ENCODE measurements at places on chromosomes 6 and 20. TPM values are rescaled to one million over a fixed set of nuclear protein-coding genes. Genes with fewer than 3 reads are reported as not detected.

DNA sequence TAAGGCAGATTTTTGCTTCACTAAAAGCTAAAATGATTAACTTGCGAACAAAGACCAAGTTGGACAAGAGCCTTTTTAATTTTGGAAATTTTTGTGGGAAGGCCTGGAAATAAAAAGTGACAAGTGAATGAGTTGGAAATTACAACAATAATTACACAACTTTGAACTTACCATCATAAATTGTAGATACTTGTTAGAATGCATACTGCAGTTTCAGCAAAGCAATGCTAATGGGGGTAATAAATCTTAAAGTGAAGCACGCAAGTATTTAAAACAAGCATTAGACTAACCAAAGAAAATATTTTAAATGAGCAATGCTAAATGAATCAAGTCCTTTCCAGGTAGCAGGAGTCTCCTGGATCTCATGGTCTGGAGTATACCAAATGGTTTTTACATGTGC is 83.2 kb upstream of the EYA4 start:
- no peaks in the 10 kb centered on the region for H3K36me3 ChIP-seq
- no peaks in the 10 kb centered on the region for H3K27me3 ChIP-seq
- no peaks in the 10 kb centered on the region for H3K4me1 ChIP-seq
- H3K4me3 ChIP-seq: no peak overlapping the region

- no peak overlapping the region for H3K27ac ChIP-seq
- H3K27me3 ChIP-seq: no peaks in the 10 kb centered on the region
- no peaks in the 10 kb centered on the region for H3K4me1 ChIP-seq
- H3K36me3 ChIP-seq: no peaks in the 10 kb centered on the region
- DNase-seq: no peak
These were observed 759 bp downstream of the CRISP3 start for GRCh38 chr6:49743429-49743828.

- DNase-seq: no peak
- H3K4me1 ChIP-seq: peaks cover 16% of the 10 kb centered on the region
- H3K36me3 ChIP-seq: peaks cover 6% of the 10 kb centered on the region
- H3K4me3 ChIP-seq: no peak overlapping the region
- H3K27ac ChIP-seq: no peak overlapping the region
- H3K27me3 ChIP-seq: no peaks in the 10 kb centered on the region
These were observed 57.1 kb downstream of the TNFRSF21 start for GRCh38 chr6:47252633-47253032.

GRCh38 chr6:164039954-164040375 is 625.4 kb downstream of the QKI start:
- H3K36me3 ChIP-seq: no peaks in the 10 kb centered on the region
- no peaks in the 10 kb centered on the region for H3K27me3 ChIP-seq
- no peak overlapping the region for H3K4me3 ChIP-seq

GRCh38 chr6:42163981-42164380 is 9.2 kb upstream of the GUCA1A start:
- H3K4me1 ChIP-seq: no peaks in the 10 kb centered on the region
- no peaks in the 10 kb centered on the region for H3K36me3 ChIP-seq
- no peak overlapping the region for H3K27ac ChIP-seq
- no peak overlapping the region for H3K4me3 ChIP-seq

CBFA2T2 gene
- total RNA-seq: 23.3 TPM

CDS2 gene
- 49.0 TPM for total RNA-seq
